Hypothalamus (tissue), 51 donors: ENCODE measurements at places on chromosomes 2 and 18.

DNA sequence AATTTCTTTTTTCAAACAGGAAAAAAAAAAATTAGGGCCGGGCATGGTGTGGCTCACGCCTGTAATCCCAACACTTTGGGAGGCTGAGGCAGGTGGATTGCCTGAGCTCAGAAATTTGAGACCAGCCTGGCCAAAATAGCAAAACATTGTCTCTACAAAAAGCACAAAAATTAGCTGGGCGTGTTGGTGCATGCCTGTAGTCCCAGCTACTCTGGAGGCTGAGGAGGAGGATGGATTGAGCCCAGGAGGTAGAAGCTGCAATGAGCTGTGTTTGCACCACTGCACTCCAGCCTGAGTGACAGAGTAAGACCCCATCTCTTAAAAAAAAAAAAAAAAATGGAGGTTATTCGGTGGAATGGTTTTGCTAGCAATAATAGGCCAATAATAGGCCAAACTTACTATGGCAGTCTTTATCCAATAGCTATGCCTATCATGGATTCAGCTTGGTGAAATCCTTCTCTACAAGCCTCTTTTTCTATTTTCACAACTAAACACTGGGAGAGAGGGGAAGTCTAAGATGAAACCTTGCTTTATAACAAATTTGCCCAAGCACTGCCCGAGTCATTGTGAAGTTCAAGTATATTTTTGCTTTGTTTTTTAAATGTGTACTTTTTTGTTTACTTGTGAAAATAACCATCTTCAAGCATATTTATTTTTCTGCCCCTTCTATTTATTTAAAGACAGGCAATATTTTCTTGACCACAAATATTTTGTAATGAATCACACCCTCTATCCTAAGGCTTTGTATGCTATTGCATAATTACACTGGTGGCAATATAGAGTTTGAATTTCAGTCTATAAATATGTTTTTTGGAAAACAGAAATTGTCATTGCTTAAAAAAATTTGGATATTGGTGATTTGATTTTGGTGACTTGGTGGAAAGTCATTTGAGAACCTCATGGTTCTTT is 20.0 kb upstream of the KYNU start:
- no peak for DNase-seq

DNA sequence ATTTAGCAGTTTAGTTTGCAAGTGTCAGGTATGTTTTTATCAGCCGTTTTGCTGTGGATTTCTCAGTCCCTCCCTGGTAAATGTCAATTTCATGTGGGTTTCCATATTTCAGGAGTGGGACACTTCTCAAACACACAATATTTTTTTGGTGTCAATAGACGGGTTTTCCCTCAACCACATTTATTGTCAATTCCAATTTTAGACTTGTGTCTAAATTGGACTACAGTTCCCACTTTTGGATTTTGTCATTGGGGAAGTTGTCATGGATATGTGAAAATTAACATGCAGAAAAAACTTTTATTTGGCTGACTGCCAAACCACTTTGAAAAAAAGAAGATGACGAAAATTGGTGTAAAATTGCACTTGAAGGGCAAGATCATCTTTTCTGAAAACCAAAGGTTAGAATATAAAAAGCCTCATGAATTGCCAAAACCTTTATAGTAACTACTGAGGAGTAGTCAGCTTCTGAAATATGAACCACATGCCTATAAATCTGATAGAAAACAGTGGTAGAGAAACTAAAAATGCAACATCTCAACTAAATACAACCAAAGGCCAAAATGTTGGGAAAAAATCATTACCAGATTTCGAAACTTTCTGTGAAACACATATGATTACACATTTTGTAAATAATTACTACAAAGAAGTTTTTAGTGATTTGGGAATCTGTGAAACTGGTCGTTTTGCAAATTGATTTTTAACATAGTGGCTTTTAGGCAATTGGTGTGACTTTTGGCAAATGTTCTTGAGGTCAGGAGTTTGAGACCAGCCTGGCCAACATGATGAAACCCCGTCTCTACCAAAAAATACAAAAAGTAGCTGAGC is 106.4 kb downstream of the BCL2L11 start:
- no peak for DNase-seq

GRCh38 chr2:54628957-54629356 is 94.5 kb upstream of the EML6 start:
- DNase-seq: no peak

- peak; percentile 74 for DNase-seq
These were observed 1.2 kb upstream of the DNAJB2 start for GRCh38 chr2:219277703-219278654.

DNA sequence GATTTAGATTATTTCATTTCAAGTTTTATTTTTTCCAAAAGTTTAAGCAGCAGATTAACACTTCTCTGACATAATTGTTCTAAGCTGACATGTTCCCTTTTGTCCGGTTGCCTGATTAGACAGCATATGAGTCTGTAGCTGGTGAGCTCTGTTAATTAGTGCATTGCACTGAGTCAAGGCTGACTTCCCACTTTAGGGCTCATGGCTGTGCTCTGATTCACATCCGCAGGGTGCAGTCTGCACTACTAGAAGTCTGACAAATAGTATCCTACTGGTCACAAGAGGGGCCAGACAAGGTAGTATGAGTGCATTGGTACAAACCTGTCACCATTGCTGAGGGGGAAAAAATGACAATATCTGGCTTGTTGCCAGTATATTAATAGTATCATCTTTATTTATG is 443.9 kb upstream of the ZNF804A start:
- no peak for DNase-seq

DNA sequence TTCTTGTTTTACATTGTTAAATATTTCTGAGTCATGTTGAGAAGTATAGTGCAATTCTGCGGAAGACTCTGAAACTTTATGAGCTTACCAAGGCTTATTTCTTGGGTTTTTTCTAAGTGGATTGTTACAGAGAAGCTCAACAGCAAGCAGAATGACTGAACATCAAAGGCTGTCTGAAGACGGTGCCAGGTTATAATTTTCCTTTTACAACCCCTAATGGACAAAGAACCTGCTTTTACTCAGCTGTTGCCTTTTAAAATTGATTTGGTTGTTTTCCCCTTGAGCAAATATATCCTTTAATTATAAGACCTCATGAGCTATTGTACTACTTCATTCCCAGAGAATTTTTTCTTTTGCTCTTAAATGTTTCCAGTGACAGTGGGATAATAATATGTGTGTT is 41.6 kb downstream of the LAMA3 start:
- DNase-seq: no peak

DNA sequence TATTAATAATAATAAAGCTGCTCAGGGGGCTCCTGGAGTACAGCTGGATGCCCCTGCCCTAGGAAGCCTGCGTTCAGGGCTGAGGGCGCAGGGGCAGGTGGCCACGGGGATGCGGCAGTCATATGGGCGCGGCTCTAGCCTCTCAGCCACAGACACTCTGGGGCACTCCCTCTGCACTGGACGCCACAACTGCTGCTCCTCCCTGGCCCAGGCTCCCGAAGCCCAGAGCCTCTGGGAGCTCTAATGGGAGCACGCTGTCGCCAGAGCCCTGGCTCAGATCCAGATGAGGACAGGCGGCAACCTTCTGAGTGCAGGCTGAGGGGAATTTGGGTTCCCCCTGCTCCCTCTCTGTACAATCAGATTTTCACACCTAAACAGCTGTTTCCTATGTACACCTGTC is 93.6 kb downstream of the MTCL1 start:
- DNase-seq: no peak

DNA sequence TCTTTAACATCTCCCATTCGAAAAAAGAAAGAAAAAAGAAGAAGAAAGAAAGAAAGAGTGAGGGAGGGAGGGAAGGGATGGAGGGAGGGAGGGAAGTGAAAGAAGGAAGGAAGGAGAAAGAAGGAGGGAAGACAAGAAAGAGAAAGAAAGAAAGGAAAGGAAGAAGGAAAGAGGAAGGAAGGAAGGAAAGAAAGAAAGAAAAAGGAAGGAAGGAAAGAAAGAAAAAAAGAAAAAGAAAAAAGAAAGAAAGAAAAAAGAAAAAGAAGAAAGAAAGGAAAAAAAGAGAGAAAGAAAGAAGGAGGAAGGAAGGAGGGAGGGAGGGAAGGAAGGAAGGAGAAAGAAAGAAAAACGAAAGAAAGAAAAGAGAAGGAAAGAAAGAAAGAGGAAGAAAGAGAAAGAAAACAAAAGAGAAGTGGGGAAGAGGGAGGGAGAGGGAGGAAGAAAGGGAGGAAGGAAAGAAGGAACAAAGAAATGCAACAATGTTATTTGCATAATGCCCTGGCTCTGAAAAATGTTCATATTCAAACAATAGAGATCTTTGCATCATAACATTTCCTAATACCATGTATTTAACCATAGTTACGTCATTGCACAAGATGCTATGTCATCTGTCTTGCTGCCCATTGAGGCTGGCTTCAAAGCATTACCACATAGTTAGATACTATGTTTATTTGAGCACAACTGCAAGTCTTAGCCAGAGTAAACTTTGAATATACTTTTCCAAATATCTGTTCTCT is 550.6 kb downstream of the DSC3 start:
- DNase-seq: no peak

- DNase-seq: no peak
These were observed 71.3 kb downstream of the SOWAHC start for GRCh38 chr2:109685453-109685852.

DNA sequence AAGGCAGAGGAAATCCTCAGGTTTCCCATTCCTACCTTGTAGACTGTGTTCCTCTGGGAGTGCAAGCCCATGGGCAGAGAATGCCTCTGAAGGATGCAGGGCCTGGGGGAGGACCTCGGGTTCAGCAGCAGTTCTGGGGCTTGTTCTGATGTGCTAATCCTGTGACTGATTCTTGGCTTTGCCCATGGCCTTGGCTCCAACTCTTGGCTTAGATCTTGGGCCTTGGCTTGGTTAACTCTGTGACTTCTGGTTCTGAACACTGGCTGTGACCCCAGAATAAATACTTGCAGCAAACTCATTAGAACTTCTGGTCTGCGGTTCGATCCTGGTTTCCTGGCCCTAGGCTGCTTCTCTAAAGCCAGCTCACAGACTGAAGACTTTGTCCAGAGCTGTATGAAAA is 366.9 kb upstream of the ZEB2 start:
- DNase-seq: peak; percentile 40

GRCh38 chr2:85889627-85890281 is 964 bp upstream of the ST3GAL5 start:
- peak; percentile 48 for DNase-seq

- DNase-seq: no peak
These were observed 93.0 kb downstream of the NRP2 start for GRCh38 chr2:205775097-205775877.

DNA sequence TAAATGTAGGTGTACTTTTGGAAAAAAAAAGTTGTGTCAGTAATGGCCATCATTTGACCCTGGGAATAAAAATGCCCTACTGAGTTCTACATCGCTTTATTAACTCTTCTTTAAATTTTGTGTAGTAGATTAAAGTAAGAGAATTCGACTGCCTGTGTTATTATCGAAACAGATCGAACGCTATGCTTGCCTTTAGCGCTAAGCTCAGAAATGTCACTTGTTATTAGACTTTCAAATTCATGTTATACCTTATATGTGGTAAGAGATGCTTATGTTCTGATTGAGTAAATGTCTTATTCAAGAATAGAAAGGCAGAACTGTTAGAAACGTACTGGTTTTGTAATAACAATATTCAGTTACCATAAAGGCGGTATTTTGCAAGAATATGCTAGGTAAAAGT is 1.4 kb downstream of the UGP2 start:
- no peak for DNase-seq

GRCh38 chr2:220696280-220696669 is 875.8 kb downstream of the EPHA4 start:
- no peak for DNase-seq

DNA sequence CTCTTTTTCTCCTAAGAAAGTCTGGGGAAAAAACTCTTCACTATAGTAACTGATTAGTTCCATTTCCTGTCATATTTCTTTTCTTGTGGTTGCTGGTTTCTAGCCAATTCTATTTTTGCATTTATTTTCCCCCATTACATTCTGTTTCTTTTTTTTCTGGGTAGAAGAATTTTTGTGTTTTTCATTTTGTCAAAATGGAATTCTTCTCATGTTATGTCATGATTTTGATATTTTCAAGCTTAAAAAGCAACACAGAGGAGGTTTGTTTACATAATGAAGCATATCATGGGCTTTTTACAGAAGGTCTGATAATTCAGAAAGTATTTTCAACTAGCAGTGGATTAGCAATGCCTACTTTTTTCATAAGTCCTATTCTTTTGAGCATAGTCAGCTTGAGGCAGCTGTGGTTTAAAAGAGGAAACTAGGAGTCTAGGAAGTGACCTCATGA is 102.0 kb downstream of the MAP2 start:
- DNase-seq: no peak

- DNase-seq: no peak
These were observed 223.4 kb downstream of the NCKAP5 start for GRCh38 chr2:133344849-133345248.

DNA sequence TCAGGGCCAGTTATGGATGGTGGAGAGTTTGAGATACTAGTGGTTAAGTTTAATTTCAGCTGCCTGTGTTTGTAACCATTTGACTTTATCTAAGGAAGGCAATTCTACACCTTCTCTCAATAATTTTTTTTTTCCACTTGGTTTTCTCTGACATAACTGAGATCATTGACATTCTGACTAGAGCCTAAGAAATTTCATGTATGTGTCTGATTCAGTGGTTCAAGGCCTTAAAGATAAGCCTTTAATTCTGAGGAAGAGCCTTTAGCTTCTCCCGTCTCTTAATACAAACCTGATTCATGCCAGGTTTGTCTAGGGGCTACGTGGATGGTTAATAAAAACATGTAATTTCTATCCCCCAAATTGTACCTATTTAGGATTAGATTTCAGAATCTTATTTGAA is 971.4 kb downstream of the DPP10 start:
- no peak for DNase-seq

DNA sequence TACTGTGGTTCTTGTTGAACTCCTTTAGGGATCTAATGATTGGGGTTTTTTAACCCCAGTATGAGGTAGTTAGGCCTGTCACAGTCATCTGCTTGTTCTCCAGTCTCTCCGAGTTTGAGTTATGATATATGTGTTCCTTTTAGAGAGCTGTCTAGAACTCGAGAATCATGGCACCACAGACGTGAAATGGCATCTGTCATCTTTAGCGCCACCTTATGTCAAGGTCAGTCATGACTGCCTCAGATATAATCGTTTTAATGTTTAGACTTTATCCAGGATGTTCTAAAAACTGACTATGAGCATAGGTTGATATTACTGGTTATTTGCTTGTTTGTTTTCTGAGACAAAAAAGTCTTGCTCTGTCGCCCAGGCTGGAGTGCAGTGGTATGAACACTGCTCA is 112.2 kb downstream of the CEP192 start:
- no peak for DNase-seq
